ENCODE measurements at places on chromosomes 7 and 10. TPM values are rescaled to one million over a fixed set of nuclear protein-coding genes. Genes with fewer than 3 reads are reported as not detected.
A peak's percentile ranks its signal among the peaks of the same experiment; 100 is the strongest.

Gene UCN3
- 1.7 TPM for total RNA-seq

Gene CNPY1
- not detected for total RNA-seq

DNA sequence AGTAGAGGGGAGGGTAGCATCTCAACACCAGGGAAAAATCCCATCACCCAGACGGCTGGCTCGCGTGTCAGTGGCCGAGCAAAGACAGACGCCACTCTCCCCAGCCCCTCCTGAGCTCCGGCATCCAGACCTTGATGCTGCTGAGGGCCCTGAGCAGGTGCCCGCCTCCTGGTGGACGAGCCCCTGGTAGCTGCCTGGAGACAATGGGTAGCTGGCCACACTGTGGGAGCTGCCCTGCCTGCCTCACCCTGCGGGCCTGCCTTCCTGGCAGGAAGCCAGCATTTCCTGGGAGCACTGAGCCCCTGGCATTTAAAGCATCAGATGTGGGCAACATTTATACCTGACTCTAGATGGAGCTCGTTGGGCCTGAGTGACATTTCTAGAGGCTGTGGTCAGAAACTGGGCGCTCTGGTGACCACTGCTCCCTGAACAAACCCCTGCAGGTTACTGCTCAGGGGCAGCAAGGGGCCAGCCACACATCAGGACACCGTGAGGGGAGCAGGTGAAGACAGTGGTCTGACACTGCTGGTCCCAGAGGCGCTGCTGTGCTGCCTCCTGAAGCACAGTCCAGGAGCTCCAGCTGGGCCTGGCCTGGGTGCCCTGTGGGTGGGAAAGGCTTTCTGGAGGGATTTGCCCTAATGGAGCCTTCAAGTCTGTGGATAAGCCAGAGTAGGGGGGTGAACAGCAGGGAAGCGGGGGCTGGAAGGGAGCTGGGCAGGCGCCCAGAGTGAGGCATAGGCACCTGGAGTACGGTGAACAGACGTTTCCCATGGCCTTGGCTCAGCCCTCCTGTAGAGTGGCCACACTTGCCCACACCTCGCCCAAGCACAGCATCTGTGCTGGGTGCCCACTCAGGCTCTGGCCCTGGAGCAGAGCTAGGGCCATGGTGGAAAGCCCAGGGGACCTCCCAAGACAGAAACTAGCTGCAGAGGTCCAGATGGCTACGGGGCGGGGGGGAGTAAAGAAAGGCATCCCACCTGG is 138.7 kb downstream of the MAPK8 start:
- H3K4me1 ChIP-seq: no peaks in the 10 kb centered on the region
- H3K27me3 ChIP-seq: no peaks in the 10 kb centered on the region
- DNase-seq: no peak
- H3K27ac ChIP-seq: no peak overlapping the region
- no peaks in the 10 kb centered on the region for H3K36me3 ChIP-seq
- H3K4me3 ChIP-seq: no peak overlapping the region

GRCh38 chr7:134892963-134893362 is 93.3 kb upstream of the AGBL3 start:
- DNase-seq: no peak
- H3K4me1 ChIP-seq: peaks cover 5% of the 10 kb centered on the region
- H3K27me3 ChIP-seq: peaks cover 6% of the 10 kb centered on the region
- no peaks in the 10 kb centered on the region for H3K36me3 ChIP-seq
- H3K27ac ChIP-seq: peak overlapping the region; percentile 74

DNA sequence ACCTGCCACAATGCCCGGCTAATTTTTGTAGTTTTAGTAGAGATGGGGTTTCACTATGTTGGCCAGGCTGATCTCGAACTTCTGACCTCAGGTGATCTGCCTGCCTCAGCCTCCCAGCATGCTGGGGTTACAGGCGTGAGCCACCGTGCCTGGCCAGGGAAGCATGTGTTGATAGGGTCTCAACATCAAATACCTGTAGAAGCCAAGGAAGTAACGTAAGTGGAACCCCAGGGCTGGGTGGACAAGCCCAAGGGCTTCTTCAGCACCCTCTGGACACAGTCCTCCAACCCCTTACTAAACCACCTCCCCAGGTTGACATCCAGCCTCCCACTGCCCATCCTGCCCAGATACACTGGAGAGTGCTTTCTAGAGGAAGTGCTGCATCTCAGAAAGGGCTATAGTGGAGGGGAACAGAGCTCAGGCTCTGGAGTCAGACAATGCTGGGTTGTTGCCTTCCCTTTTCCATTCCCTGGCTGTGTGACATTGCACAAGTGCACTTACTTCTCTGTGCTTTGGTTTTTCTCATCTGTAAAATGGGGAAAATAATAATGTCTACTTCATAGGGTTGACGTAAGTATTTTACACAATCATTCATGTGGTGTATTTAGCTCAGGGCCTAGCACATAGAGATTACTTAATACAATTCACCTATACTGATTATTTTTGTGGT is 73.9 kb upstream of the KAT6B start:
- H3K4me3 ChIP-seq: no peak overlapping the region
- H3K36me3 ChIP-seq: no peaks in the 10 kb centered on the region
- H3K27ac ChIP-seq: no peak overlapping the region
- no peaks in the 10 kb centered on the region for H3K27me3 ChIP-seq
- peaks cover 12% of the 10 kb centered on the region for H3K4me1 ChIP-seq
- DNase-seq: no peak

DNA sequence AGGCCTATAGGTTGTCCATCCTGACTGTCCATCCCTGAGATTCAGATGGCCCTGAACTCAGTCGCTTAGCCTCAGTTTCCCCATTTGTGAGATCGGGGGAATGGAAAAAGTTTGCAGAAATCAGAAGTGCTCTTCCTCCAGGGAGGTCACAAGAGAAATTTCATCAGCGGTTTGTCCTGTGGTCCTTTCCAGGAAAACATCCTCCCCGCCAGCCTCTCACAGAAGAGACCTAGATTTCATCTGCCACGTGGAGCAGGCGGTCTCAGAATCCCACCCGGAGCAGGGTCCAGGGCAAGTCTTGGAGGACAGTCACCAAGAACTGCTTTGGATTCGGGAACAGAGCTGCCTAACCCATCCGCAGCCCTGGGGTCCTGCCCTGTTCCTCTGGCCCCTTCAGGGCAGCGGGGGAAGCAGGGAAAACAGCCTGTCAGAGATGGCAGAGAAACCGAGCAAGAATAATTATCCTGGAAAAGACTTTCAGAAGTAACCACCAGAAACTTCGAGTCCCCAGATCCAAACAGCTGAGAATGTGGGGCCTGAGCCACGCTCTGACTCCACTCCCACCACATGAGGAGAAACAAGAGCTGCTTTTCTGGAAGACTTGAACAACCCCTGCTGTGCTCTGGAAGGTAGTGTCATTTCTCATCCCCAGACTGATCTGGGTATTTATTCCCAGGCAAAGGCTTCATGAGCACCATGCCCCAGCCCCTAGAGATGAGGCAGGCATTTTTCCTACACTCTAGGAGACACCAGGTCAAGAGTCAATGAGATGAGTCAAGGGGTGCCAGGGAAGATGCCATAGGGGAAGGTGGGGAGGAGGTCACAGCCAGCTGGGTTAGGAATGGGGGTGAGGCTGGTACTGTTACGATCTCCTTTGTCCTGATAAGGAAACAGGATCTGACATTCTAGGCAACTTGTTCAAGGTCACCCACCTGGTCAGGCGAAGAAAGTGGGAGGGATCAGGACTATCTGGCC is 1.1 kb upstream of the TNS3 start:
- no peak overlapping the region for H3K4me3 ChIP-seq
- peak overlapping the region; percentile 93 for H3K27ac ChIP-seq
- H3K36me3 ChIP-seq: no peaks in the 10 kb centered on the region
- no peak for DNase-seq

Gene SFTPA1
- not detected for total RNA-seq

- DNase-seq: no peak
- peaks cover 9% of the 10 kb centered on the region for H3K27me3 ChIP-seq
- H3K27ac ChIP-seq: no peak overlapping the region
- H3K4me1 ChIP-seq: peaks cover 3% of the 10 kb centered on the region
- no peaks in the 10 kb centered on the region for H3K36me3 ChIP-seq
Observed at GRCh38 chr7:151550656-151551286, 31.1 kb upstream of the RHEB start.

All from transverse colon (tissue), 4 donors.